CD8-positive, alpha-beta memory T cell (primary cell): ENCODE measurements at places on chromosomes 5 and 9. TPM values are rescaled to one million over a fixed set of nuclear protein-coding genes. Genes with fewer than 3 reads are reported as not detected.

The SLC34A1 gene
- total RNA-seq = not detected

The PCDHA6 gene
- total RNA-seq = not detected

The IFNA4 gene
- total RNA-seq = not detected

The DMRTA1 gene
- not detected for total RNA-seq

The PCDHB5 gene
- total RNA-seq = not detected

DNA sequence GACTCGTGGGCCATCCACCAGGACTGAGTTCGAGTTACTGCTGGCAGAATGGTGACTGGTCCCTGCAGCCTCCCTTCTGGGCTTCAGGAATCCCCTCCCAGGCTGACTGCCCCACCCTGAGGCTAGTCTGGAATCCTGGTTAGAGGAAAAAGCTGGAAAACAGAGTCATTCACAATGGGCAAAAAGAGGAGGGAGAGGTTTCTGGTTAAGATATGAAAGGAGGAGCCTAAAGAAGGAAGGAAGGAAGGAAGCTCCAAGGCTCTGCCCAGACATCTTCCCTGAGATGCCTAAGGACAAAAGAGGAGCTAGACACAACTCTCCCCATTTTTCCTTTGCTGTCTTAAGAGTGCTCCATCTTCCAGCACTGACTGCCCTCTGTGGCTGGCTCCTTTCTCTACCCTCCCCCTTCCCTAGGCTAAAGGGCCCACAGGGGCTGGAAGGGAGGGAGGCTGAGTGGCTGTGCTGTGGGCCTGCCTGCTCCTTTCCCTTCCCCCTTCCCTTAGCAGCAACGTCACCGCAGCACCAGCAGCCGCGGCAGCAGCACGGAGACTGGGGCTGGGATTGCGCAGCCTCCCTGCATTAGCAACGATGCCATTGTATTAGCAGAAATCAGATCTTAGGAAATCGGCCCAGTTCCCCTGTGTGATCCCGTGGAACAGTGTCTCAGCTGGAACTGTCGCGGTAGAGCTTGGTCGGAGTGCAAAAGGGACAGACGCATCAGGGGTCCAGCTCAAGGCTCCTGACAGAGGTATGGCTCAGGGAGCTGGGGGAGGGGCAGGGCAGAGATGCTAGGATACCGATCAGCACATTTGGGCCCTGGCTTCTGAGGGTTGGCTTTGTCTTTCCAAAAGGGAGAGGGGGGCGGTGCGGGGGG lies 48.7 kb downstream of the RUSC2 start:
- no peak for DNase-seq

DNA sequence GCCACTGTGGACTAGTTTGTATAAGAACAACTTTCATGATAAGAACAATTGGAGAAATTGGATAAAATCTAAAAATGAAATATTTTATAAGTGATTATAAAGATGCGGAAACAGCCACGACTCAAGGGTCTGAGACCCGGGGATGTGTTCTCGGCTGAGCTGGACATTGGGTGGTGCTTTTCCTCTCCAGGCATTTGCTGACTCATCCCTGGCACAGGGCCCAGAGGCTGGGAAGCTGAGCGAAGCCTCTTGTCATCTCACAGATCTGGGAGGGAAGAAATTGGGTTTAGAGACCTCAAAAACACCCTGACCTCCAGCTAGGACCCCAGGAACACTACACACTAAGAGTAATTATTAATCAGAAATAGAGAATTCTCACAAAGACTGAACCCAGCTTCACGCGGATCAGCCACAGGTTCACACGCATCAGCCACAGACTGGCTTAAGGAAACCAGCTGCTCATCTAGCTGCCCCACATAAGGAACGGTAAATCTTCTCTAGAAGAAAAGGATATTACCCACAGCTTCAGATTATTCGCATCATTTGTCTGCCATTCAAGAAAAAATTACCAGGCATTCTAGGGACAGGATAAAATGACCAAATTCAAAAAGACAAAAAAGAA lies 2.8 kb upstream of the OR2V1 start:
- DNase-seq = no peak

DNA sequence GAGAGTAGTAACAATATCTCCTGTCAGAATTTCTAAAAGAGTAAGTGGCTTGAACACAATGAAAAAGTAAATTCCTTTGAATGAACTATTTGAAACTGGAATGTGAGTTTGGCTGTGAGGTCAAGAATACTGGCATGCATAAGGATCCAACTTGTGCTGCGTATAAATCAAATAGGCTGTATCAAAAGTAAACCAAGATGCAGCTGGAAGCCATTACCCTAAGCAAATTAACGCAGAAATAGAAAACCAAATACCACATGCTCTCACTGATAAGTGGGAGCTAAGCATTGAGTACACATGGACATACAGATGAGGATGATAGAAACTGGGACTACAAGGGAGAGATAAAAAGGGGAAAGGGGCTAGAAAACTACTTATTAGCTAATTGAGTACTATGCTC lies 24.0 kb upstream of the SRFBP1 start:
- no peak for DNase-seq

GRCh38 chr5:129001841-129002526 lies 36.7 kb downstream of the SLC27A6 start:
- DNase-seq = no peak

DNA sequence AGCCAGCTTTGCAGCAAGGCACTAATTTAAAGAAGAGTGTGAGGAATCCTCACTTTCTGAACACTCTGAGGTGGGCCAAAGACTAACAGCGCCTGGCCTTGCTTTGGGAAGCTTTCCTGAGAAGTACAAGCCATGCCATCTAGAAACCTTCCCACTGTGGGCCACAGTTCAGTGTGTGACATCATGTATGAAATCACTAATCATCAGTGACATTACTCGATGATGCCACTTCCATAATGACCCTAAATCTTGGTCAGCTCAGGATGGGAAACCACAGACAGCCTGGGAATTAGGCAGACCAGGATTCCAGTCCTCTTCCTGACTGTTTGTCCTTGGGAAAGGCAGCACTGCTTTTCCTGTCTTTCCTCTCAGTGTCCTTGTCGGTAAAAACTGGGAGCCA lies 54.2 kb upstream of the HSPA9 start:
- DNase-seq = no peak

DNA sequence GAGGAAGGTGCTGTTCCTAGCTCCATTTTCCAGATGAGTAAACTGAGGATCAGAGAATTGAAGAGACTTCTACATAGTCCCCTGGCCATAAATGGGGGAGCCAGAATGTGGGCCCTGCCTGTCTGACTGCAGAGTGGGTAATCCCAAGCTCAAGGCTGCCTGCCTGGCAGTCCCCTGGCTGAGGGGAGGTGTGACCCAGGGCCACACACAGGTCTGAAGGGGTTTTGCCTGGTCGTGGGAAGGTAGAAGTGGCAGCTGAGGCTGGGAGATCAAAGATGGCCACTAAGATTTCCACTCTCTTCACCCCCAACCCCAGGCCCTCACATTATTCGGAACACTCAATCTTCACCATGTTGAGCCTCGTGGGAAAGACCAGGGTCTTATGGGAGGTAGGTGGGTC lies 176.3 kb downstream of the MACROH2A1 start:
- DNase-seq = no peak

DNA sequence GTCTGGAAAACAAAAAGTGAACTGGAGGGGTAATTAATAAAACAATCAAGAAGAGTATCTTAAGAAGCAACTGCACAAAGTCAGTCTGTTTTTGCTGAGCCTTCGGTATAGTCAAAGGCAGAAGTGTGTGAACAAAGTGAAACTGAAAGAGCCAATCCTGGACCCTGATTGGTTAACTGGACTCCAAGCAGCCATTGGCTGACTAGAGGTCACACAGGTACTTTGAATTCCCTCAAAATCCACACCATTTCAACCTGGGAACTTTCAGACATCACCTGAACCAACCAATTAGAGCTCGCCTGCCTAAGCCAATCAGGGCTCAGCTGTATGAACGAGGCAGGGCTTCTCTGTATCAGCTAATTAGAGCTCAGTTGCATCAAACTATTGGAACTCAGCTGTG lies 286.7 kb downstream of the TLE4 start:
- peak; percentile 13 for DNase-seq

GRCh38 chr5:95102080-95102479 lies 182.8 kb downstream of the MCTP1 start:
- DNase-seq = no peak
